ENCODE measurements at places on chromosomes 11 and 22.

- DNase-seq: no peak
Measured at GRCh38 chr11:128467041-128467440, 120.3 kb downstream of the ETS1 start.

- DNase-seq: peak; percentile 25
Measured at GRCh38 chr11:96168623-96169022, 174.4 kb downstream of the MAML2 start.

- no peak for DNase-seq
Measured at GRCh38 chr11:120569861-120570260, 58.3 kb downstream of the GRIK4 start.

DNA sequence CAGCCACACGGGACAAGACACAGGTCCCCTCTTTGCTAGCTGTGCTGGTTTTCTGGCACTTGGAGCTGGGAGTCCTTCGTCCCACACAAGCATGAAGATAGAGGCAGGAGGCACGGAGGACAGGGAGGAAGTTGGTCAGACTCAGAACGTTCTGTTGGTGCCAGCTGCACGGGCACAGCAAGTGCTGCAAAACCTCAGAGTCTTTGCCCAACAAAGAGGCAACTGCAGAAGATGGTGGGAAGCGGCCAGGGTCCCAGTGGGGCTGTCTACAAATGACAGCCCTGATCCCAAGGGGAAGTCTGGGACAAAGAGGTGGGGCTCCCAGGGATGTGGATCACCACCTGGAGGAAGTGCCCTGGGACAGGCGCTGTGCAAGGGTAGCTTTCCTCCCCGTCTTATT, 9.4 kb upstream of the OSM start:
- DNase-seq: no peak

DNA sequence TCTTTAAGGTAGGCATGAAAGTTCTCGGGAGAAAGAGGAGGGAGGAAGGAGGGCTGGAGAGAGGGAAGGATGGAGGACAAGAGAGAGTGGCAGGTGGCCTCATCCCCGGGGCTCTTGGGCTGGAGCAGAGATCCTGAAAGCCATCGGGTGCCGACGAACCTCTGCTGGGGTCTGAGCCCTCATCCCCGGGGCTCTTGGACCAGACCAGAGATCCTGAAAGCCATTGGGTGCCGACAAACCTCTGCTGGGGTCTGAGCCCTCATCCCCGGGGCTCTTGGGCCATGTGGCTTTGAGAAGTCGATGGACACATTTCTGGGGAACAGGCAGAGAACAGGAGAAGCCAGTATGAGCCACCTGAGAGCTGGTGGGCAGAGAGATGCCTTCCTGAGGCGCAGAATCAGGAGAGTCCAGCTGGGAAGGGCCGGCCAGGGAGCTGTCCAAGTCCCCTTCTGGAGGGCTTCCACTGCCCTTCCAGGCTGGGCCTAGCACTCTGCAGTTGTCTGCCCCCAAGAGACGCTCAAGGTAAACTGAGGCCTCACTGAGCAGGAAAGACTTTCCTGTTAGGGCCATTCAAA, 1398.1 kb downstream of the BRD1 start:
- no peak for DNase-seq

DNA sequence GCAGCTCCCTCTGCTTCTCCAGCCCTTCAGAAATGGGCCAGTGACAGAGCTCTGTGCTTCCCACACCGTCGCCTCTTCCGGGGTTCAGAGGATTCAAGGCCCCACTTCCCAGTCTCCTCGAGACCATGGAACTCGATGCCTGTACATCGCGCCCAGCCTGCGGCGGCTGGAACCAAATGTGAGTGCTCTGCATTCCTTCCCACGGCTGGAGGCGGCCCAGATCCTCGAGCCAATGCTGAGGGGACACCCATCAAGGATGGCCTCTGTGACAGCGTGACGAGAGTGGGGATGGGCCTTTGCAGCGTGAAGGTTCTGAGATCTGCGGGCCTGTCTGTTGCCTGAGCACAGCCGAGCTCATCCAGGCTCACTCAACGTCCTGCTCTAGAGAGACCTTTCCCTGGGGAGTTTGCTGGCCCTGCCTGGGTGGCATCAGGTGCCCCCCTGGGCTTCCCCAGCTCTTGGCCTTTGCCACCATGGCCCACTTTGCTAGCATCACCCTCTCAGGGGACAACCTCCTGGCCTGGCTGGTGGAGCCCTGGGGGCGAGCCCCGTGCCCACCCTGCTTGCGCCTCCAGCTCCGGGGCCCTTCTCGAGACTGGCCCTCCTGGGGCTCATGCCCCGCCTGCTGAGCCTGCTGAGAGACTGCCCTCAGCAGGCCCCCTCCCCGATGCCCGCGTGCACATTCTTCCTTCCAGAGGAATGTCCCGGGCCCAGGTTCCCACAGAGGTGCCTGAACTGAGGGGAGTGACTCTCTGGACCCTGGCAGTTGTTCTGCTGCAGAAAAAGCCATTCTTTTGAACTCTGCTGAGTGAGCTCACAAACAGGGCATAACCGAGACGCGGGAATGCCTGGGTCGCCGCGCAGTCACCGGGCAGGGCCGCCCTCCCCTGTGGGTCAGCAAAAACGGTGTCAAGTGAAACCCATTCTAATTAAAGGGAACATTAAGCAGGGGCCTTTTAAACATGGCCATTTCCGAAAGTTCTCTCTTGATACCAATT, 7.3 kb upstream of the MYEOV start:
- no peak for DNase-seq

DNA sequence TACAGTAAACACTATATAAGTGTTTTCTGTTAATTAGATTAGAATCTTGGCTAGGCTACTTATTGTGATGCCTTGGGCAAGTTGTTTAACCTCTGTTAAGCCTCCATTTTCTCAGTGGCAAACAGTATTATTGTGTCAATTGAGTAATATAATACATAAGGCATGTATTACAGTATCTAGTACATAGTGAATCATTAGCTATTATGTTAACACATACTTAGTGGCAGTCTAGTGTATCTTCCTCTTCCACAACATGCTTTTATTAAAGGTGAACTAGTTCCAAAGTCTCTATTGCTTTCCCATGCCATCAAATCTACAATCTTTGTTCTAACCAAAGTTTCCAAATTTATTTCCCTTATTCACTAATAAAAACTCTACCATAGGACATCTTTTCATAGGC, 200.9 kb downstream of the SOX6 start:
- DNase-seq: no peak

DNA sequence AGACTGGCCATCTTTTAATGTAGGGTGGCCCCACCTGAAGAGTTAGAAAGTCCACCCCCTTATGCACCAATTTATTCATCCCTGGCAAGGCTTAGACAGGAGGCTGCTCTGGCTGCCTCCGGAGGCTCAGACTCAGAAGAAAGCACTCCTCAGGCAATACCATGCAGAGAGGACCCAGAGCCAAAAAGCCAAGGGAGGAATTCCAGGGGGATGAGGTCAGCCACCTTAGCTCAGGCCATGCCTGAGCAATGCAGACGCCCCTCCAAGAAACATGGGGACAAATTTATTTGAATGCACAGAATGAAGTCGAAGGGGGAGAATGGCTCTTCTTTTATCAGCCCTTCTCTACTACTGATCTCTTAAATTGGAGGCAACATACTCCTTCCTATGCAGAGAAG, 39.7 kb upstream of the GLYAT start:
- DNase-seq: no peak

- DNase-seq: no peak
Measured at GRCh38 chr11:68574308-68574707, 110.0 kb upstream of the GAL start.

DNA sequence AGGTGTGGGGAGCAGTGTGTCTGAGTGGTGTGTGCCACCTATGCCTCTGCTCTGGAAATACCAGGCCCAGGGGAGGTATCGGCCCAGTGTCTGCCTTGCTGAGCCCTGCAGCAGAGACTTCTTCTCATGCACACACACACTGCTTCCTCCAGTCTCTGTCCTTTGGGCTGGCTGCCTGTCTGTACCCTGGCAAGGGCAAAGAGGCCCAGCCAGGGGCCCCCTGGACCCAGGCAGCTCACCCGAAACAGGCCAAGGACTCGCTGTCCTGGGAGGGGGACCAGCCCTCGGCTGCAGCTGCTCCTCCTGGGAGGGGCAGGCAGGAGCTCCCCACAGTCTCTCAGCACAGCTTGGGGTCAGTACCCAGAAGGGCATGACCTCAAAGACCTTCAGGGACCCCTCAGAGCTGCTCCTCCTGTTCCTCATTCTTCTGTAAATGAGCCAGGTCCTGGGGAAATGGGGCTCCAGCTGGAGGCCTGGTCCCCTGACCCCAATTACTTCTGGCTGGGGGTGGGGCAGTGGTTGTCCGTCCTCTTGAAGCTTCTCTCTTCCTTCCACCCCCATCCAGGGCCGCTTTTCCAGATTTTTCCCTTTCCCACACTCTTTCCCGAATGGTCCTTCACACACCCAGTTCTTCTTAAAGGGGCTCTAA, 24.5 kb upstream of the ALX4 start:
- DNase-seq: no peak

GRCh38 chr22:41957941-41958556, 6.1 kb downstream of the SMIM45 start:
- no peak for DNase-seq

GRCh38 chr22:29078036-29078868, 5.4 kb downstream of the KREMEN1 start:
- no peak for DNase-seq

DNA sequence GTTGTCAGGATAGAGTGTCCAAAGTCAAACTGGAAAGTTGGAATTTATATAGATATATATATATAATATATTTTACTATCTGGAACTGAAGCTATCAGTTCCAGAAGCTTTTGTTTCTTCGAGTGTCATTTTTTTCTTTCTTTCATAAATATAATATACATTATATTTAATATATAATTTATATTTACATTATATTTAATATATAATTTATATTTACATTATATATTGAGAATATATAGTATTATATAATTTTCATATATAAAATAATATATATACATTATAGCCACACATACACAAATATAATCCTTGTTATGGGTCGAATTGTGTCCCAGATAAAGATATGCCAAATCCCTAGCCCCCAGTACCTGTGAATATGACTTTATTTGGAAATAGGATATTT, 842.3 kb upstream of the LRRC4C start:
- no peak for DNase-seq

GRCh38 chr11:79461144-79461543, 20.3 kb upstream of the TENM4 start:
- DNase-seq: peak; percentile 64

GRCh38 chr11:69005183-69005630, 7.8 kb downstream of the MRGPRF start:
- DNase-seq: no peak

DNA sequence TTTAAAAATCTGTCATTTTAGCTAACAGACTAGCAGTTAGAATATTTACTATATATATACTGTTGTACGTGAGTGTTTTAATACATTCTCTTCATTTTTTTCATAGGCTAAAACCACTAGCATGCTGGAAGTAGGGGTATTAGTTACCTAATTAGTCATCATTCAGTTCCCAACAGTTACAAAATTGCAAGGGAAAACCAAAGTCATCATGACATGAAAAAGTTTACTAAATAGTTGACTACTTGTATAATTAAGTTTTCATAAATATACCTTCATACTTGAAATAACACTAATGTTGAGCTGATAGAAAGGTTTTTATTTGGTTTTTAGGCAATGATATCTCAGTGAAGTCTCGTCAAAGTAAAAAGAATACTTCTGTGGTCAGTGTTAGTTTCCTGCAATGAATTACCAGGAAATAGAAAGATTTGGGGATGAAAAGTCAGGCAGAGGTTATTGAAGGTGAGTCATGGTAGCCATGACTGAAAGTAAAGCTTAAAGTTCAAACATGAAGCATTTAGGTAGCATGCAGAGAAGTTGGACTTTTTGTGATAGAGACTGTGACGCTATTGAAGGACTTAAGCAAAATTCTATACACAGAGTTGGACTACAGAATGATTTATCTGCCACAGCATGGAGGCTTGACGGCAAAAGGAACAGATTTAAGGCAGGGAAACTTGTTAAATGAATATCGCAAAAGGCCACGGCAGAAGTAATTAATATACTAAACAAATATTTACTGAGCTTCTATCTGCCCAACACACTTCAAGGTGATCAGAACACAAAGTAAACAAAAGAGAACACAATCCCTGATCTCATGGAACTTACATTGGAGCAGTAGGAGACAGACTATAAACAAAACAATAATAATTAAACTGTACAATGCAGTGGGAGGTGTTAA, 828.1 kb upstream of the FAT3 start:
- DNase-seq: no peak

GRCh38 chr11:38795027-38795426, 2197.0 kb upstream of the RAG2 start:
- DNase-seq: no peak

- DNase-seq: no peak
Measured at GRCh38 chr11:10514202-10514601, 26.8 kb downstream of the RNF141 start.

DNA sequence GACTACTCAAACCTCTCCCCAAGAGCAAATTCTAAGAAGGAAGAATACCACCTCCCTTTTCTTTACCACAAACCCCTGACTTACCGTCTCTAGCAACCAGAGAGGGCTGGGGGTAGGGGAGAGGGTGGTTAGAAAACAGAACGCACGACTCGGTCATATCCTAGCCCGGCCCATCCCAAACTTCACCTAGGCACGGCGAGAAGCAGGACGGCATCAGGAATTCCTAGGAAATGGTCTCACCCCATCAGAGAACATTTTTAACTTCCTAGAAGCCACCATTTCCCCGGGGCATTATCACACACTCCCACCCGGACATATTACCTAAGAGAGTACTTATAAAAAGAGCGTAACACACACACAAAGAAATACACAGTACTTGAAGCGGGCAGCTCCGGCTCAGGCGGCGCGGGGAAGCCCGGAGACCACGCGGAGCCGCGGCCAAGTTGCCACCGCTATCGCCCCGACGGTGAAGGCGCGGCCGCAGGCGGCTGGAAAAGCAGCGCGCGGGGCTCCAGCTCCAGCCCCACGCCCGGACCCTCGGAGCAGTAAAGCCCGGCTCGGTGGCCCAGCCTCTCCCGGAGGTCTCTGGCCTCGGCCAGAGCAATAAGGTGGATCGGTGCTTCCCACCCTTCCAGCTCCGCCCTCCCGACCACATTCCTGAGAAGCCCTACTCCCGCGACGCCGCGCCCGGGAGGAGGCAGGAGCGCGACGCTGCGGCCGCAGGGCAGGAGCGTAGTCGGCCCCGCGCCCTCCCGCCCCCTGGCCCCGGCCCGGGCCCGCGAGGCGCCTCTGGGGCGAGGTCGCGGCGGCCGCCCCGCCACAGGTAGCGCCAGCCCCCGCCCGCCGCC, 878 bp downstream of the RRAS2 start:
- peak; percentile 43 for DNase-seq

DNA sequence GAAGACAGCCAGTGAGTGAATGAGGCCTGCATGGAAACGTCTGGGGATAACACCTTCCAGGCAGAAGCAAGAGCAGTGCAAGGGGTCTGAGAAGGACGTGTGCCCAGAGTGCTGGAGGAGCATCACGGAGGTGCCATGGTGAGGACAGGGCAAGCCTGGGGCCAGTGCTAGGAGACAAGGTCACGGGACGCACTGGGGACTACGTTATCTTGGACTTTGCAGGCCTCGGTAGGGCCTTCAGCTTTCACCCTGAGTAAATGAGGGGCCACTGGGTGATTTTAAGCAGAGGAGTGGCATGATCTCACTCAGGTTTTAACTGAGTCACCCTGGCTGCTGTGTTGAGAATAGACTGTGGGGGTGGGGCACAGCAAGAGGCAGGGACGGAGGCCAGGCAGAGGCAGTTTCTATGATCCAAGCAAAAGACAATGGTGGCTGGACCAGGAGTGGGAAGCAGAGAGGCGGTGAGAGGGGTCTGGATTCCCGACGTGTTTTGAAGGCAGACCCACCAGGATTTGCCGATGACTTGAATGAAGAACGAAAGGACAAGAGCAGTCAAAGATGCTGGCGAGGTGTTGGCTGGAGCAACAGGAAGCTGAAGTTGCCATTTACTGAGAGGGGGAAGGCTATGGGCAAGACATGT, 102.7 kb upstream of the PARVA start:
- no peak for DNase-seq

GRCh38 chr22:40819599-40820140, 524 bp upstream of the SLC25A17 start:
- DNase-seq: no peak
